ENCODE measurements at places on chromosomes 7 and 10.
A peak's percentile ranks its signal among the peaks of the same experiment; 100 is the strongest.

DNA sequence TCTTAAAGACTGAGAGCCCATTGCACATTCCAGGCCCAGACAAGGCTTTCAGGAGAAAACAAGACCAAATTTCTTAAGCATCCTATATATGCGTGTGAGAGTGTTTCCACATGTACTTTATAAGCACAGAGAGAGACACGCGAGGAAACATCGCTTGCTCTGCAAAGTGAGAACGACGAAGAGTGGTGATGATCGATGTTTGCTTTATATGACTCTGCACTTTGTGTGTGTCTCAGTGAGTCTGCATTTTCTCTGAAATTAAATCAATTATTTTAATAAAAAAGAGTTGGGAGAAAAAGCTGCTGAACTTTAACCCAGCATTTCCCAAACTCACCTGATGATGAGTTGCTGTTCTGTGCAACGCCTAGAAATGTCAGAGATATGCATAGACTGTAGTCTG lies 61.7 kb upstream of the ZMIZ1 start:
- DNase-seq: no peak

DNA sequence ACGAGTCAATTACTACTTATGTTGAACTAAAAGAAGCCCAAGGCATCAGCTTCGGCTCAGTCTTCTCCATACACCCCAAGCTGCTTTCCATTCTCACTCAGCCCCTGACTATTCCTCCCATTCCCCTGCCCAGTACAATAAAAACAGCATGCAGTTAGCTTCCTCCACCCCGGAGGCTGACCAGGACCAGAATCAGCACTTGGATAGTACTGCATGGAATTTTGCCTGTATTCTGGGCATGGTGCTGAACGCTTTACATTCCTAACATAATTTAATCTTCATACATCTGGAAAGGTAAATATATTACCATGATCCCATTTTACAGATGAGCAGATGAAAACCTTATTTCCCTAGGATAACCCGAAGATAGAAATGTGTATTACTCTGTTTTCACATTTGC lies 7.5 kb upstream of the PODXL start:
- DNase-seq: no peak

GRCh38 chr7:152462995-152463708 lies 27.3 kb upstream of the KMT2C start:
- no peak for DNase-seq

DNA sequence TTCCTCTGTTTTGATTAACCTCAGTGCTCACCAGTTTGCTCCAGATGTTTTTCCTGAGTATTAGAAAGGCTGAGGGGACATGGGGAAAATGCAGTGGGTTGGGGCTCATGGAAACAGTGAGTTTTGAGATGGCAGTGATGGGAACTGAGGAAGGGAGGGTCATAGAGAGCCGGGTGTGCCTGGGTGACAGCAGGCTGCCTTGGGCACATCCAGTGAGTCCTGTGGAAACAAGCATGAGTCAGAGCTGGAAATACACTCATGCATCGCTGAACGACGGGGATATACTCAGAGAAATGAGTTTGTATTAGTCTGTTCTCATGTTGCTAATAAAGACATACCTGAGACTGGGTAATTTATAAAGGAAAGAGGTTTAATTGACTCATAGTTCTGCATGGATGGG lies 202.2 kb downstream of the TMEM178B start:
- DNase-seq: no peak

DNA sequence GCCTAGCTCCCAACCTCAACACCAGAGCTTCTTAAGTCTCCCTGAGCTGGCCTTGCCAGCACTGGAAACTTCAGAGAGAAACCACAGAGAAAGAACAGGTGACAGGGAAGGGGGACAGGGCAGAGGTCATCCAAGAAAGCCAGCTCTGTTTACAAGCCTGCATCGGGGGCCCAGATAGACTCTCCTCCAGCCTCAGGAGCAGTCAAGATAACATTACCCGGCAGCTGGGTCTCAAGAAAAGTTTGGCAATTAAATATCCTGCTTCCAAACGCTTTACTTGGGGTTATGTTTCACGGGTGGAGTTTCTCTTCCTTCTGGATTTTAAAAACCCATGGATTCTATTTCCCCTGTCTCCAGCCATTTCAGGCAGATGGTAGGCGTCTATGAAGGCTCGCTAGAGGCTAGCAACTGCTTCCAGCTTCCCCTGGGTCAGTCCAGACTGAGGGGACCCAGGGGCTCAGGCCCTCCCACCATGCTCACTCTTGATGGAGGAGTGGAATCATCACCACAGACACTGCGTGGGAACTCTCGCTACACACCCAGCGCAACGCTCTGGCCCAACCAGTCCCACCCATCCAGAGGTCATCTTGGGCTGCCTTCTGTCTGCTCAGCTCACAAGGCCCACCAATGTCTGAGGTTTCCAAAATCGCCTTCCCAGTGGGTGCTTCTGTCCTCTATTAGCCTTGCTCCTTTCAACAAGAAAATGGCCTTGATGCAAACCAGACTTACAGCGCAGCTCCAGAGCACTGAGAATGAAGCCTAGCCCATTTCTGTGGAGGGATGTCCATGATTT lies 48.8 kb downstream of the SH3PXD2A start:
- DNase-seq: no peak

DNA sequence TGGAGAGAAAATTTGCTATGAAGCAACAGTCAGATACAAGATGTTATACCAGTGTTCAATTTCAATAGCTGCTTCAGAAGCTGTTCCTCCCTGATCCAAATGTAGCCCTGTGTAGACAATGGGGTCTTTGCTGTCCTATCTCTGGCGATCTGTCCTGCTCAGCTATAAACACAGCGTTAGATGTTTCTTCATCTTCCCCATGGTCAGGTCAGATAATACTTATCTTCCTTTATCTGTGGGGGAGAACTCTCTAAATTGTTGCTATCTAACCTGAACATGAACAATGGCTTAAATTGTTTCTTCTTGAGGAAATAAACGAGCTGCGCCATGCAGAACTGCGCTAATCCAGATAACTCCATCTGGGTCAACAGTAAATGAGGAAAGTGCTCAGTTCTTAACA lies 15.6 kb upstream of the KIAA1217 start:
- DNase-seq: no peak

DNA sequence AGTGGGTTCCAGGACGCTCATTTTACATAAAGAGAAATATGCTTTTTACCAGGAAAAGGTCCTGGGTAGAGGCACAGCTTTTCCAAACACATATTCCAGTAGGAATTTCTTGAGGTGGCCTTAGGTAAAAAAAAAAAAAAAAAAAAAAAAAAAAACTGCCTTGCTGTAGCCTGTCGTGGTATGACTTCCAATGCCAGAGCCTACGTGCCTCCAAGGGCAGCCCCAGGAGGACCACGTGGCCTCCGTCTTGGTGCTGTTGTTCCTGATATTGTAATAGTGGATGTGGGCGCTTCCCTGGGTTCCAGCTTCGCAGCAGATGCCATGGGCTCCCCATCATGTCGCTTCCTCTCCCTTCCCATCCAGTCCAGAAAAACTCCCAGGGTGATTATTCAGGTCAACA lies 49.3 kb downstream of the PRKAG2 start:
- no peak for DNase-seq

GRCh38 chr7:84532196-84532595 lies 337.6 kb upstream of the SEMA3A start:
- DNase-seq: no peak

DNA sequence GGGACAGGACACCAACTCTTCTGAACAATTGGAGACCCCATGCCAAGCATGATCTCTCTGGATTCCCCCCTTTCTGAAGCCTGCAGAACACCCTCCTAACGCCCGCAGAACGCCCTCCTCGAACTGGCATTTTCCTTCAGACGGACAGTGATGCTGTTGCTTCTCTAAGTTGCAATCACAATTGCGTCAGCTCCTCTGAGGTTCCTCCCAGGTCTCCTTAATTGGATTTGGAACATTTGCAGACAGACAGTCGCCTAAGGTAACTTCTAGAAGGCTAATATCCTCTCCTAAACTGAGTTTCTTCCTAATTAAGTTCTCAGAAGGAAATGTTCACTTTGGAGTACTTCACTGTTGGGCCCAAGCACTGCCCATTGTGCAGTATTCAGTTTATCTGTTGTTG lies 20.5 kb upstream of the SERPINE1 start:
- DNase-seq: no peak

GRCh38 chr7:4048336-4048735 lies 633.8 kb upstream of the FOXK1 start:
- DNase-seq: no peak

DNA sequence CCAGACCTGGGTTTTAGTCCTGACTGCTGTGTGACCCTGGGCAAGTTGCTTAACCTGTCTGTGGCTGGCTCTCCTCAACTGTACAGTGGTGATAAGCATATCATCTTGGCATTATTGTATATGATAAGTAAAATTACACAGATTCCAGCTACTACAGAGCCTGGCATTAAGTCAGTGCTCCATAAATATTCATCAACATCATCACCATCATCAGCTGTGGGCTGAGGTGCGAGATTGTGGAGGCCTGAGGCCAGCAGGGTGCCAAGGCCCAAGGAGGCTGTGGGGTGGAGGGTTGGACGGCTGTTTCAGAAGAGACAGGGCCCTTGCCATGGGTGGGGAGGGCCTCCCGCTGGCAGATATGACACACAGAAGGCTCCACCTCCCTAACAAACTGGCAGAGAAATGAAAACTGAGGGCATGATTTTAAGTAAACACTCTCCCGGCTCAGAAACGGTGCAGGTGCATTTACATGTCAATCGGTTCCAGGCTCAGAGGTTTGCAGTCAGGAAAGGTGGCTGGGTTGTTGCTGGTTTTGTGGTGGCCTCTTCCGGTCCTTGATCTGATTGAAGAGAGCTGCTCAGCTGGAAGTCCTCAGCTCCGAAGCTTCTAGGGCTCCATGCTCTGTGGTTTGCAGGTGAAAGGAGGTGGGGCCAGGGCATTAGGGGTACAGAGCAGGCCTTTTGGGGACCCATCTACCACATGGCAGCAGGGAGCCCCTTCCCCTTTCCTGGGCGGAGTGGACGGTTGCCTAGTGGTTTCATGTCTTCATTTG lies 10.2 kb downstream of the CRYGN start:
- no peak for DNase-seq

- DNase-seq: no peak
Observed at GRCh38 chr10:31602541-31603234, 283.7 kb downstream of the ZEB1 start.

DNA sequence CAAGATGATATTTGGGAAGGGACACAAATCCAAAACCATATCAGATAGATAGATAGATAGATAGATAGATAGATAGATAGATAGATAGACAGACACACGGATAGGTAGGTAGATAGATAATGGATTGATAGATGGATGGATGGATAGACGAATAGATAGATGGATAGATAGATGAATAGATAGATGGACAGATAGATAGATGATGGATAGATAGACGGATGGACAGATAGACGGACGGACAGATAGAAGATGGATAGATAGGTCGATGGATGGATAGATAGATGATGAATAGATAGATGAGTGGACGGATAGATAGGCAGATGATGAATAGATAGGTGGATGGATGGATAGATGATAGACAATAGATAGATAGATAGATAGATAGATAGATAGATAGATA lies 39.8 kb downstream of the NPTX2 start:
- DNase-seq: no peak

- DNase-seq: no peak
Observed at GRCh38 chr10:16907687-16908086, 90.5 kb upstream of the RSU1 start.

- no peak for DNase-seq
Observed at GRCh38 chr10:16847644-16848043, 30.4 kb upstream of the RSU1 start.

GRCh38 chr10:19941206-19941880 lies 125.1 kb downstream of the PLXDC2 start:
- no peak for DNase-seq

- no peak for DNase-seq
Observed at GRCh38 chr7:77570330-77571011, 33.4 kb downstream of the PTPN12 start.

DNA sequence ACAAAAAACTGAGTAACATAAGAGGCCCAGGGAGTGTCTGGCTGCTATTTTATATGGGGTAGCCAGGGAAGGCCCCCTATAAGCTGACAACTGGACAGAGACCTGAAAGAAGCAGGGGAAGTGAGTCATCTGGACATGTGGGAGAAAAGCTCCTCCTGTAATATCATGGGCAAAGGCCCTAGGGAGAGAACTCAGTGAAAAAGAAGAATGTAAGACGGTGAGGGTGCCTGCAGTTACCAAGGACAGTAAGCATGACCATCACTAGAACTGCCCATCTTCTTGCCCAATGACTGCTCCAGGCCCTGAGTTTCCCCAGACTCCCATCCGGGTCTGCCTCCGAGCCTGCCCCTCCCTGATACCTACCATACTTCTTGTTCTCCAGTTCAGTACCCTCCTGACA lies 2.3 kb downstream of the ELMO1 start:
- DNase-seq: no peak

DNA sequence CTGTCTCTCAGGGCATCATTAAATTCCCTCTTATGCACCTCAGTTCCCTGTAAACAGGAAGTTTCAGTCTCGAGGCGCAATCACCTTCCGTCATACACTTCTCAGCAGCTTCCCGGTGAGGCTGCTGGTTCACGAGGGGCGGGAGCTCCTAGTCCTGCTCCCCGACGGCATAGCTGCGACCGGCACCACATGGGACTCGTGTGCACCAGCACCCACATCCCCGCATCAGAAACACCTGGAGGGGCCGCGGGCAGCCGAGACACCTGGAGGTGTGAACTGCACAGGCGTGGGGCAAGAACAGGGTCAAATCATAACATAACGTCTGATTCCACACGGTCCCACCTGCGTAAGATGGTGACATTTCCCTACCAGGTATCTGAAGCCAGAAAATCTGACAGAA lies 52.7 kb downstream of the DIP2C start:
- no peak for DNase-seq

DNA sequence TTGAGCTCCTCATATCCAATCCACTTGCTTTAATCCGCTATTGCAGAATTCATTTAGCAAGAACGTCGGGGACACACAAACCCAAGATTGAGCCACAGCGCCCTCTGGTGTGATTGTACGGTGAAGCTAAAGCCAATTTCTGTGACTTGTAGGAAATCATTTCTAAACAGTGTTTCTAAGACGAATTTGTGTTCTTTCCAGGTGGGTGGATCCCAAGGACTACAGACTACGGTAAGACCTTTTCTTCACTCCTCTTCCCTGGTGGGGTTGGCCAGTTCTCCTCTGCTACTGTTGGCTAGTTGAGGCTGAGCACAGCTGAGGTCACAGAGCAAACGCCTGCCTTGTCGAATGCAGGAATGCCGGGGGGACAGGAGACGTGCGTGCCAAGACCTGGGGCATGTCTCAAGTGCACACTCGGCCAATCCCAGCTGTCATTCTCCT lies 5.2 kb downstream of the DMBT1 start:
- DNase-seq: peak; percentile 22

- DNase-seq: no peak
Observed at GRCh38 chr10:107083388-107084009, 81.0 kb downstream of the SORCS1 start.

GRCh38 chr10:5159126-5159525 lies 25.8 kb downstream of the AKR1C8 start:
- no peak for DNase-seq

DNA sequence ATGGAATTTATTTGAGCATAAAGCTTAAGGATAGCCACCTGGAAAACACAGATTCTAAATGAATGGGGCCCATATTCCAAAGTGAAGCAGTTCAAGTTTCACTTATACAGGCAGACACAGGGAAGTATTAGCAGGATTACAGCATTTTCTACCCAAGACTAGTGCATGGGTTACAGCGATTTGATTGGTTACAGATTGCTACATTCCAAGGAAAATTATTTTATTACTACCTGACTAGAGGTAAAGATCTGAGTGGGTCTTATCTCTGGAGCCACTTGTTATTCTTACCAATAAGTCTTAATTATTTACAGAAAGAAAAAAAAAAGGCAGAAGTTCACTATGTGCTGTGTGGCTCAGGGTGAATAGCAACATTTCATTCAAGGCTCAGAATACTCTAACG lies 87.4 kb upstream of the ITGB1 start:
- no peak for DNase-seq

- no peak for DNase-seq
Observed at GRCh38 chr10:116039612-116040011, 233.4 kb downstream of the GFRA1 start.

Data from SW 1271 (cell line).